ENCODE measurements at places on chromosomes 1 and 21. TPM values are rescaled to one million over a fixed set of nuclear protein-coding genes. Genes with fewer than 3 reads are reported as not detected.

Gene PUSL1
- 16.0 TPM for total RNA-seq

Gene PGLYRP4
- total RNA-seq: not detected

Gene PRELP
- total RNA-seq: 132 TPM

Gene SELE
- 1.4 TPM for total RNA-seq

Gene CLCNKB
- total RNA-seq: 0.88 TPM

Gene B3GALT5
- not detected for total RNA-seq

Gene SPRR1A
- not detected for total RNA-seq

Gene PPM1J
- 0.32 TPM for total RNA-seq

Gene TSTD1
- 217 TPM for total RNA-seq

Gene AMY1A
- total RNA-seq: not detected

Gene KPRP
- not detected for total RNA-seq

Gene CD34
- 22.2 TPM for total RNA-seq

Gene TMPRSS15
- not detected for total RNA-seq

Gene TCHHL1
- total RNA-seq: not detected

Gene CCDC27
- total RNA-seq: not detected

Gene SLC9C2
- total RNA-seq: not detected

Gene SLAMF1
- total RNA-seq: 0.64 TPM

Gene CD1D
- 2.0 TPM for total RNA-seq

Gene NPHS2
- total RNA-seq: not detected

Gene MAP10
- total RNA-seq: 2.9 TPM

Gene GREM2
- 1.0 TPM for total RNA-seq

Gene ST6GALNAC3
- total RNA-seq: 4.1 TPM

Data from breast epithelium (tissue), 4 donors.